ENCODE measurements at places on chromosomes 2 and 18.

DNA sequence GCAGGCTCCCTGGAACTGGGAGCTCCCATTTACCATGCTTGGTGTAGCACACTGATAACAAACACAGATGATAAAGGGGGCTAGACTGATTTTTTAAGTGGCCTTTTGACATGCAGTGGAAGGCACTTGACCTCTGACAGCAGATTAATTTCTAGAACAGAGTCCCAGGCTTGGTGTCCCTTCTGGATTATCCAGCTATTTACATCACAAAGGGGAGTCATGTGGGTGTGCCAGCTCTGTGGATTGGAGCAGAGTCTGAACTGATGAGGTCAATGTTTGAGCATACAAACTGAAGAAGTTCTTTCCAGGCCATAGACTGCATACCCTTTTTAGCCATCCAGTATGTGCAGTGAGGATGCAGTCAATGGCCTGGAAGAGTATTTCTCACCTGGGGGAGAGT is 31.5 kb upstream of the SIX2 start:
- no peak for DNase-seq

GRCh38 chr2:20496076-20496872 is 49.4 kb downstream of the RHOB start:
- DNase-seq, result no peak

GRCh38 chr2:62196278-62196901 is 475 bp downstream of the B3GNT2 start:
- DNase-seq, result peak; percentile 60

GRCh38 chr2:47070920-47071824 is 83.9 kb downstream of the STPG4 start:
- DNase-seq, result no peak

DNA sequence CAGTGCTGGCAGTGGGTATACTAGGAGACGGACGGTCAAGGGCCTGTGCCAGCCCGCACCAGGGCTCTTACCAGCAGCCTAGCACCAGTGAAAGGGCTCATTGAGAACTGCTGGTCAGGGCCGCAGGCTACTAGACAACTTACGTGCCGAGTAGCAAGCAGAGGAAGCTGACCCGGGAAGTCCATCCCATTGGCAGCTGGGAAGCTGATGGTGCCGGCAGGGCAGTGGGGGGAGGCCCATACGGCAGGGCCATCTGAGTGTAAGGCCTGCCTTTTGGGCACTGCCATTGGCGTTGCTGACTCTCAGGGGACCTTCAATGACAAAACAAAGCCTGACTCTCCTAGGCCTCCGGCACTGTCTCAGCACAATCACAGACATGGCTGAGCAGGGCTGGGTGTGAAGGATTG is 20.6 kb downstream of the EFR3B start:
- DNase-seq, result peak; percentile 98

DNA sequence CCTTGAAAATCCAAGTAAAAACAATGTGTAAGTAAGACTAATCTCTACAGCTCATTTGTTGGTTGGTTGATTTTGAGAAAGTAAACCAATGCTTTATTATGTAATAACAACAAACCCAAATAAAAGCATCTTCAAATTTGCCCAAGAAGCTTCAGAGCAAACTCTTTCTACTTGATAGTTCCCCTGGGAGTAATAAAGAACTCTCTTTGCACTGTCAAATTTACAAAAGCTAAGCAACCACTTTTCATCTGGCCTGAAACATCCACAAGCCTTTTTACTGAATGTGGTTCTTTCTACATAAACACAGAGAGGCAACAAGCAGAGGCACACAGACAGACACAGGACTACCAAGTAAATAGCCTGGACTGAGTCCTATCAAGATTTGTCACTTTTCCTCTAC is 28.8 kb upstream of the CACNB4 start:
- no peak for DNase-seq

DNA sequence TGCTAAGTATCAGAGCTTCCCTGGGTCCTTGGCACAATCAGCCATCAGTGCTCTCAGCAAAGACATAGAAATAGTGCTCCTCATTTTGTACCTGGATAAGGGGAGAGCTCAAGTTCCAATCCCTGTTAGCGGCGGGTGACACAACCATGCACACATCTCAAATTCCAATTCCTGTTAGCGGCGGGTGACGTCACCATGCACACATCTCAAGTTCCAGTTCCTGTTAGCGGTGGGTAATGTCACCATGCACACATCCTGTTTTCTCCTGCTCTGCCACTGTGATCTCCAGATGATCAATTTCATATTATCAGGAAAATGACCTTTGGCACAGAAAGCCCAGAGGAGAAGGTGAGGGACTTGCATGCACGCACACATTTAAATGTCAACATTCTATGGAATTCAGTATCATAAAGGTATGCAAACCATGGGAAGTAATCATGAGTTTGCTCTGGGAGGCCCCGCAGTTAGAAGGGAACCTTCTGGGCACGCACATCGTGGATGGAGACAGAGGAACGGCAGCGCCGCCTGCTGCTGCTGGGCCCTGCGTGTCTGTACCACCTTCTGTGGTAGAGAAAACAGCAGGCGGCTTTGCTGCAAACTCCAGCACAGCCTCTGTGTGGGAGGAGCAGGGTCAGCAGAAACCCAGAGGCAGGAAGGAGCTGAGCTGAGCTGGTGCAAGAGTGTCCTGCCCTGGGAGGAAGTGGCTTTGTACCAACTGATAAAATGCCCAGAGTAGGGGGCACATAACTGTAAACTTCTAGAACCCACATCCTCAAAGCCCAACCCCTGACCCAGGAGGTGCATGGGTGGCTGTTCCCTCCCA is 77.8 kb downstream of the MBP start:
- DNase-seq, result peak; percentile 92

GRCh38 chr2:228700638-228701037 is 519.2 kb upstream of the SPHKAP start:
- no peak for DNase-seq

DNA sequence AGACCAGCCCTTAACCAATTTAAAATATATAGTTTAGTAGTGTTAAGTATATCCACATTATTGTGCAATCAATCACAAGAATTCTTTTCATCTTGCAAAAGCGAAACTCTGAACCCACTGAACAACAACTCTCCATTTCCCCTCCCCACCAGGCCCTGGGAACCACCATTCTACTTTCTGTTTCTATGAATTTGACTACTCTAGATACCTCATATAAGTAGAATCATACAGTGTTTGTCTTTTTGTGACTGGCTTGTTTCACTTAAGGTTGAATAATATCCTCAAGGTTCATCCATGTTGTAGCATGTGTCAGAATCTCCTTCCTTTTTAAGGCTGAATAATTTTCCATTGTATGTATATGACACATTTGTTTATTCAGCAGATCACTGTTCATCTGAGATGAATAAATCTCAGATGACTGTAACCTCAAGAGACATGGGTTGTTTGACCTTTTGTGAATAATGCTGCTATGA is 8.1 kb upstream of the SOS1 start:
- no peak for DNase-seq

- no peak for DNase-seq
These were observed 18.7 kb upstream of the SMAD2 start for GRCh38 chr18:47949202-47949601.

DNA sequence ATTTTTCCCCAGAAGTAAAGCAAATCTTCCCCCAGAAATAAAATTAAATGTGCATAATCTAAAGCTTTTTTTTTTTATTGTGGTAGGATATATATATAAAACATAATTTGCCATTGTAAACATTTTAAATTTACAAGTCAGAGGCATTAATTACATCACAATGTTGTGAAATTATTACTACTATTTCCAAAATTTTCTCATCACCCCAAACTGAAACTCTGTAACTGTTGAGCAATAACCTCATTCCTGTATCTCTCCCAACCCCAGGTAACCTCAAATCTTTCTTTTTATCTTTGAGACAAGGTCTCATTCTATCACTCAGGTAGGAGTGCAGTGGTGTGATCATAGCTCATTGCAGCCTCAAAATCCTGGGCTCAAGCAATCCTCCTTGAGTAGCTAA is 11.2 kb downstream of the MRPL19 start:
- no peak for DNase-seq

GRCh38 chr18:39713961-39714360 is 2148.4 kb upstream of the CELF4 start:
- DNase-seq, result no peak

Measured in head of caudate nucleus (tissue), 42 donors.